ENCODE measurements at places on chromosomes 2 and 18.
A peak's percentile ranks its signal among the peaks of the same experiment; 100 is the strongest.

GRCh38 chr2:84701880-84702279, 179.0 kb downstream of the TRABD2A start:
- DNase-seq = no peak

DNA sequence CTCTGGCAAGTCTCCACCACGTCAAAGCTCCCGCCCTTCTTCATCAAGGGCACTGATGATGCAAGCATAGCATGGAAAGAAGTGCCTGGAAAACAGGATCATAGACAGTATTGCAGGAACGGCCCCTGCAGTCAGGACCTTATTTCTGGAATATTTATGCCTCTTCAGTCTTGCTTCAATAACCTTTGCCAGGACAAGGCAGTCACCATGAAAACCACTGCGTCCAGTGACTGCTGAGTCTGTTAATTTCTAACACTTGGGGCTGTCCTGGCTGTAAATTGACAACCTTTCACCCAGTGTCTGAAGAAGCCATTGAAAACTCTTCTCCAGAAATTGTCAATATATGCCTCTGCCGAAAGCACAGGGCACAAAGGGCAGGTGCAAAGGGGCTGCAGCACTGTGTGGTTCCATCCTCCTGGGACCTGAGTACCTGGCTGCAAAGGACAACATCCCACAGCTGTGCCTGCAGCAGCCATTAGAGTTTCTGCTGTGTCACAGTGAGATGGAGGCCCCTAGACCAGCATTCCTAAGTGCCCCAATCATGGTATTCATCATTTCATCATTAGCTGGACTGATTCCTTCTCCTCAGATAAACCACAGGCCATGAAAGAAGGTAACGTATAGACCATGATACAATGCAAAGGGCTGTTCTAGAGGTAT, 819.6 kb downstream of the RNF144A start:
- peak; percentile 54 for DNase-seq

DNA sequence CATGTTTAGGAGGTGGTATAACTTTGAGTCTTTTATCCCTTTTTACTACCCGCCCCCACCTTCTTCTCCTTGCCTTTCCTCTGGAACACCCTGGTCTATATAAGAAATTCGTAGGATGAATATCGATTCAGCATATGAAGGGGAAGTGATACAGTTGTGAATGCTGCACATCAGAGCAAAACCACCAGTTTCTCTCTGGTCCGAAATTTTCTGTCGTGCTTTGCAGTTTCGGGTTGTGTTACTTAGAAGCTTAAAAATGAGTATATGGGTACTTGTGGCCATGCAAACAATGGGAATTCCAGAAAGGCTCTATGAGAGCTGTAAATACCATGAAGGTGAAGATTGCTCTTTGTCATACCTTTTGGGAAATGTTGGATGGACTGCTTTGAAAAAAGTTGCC, 60.6 kb downstream of the DAW1 start:
- DNase-seq = no peak

DNA sequence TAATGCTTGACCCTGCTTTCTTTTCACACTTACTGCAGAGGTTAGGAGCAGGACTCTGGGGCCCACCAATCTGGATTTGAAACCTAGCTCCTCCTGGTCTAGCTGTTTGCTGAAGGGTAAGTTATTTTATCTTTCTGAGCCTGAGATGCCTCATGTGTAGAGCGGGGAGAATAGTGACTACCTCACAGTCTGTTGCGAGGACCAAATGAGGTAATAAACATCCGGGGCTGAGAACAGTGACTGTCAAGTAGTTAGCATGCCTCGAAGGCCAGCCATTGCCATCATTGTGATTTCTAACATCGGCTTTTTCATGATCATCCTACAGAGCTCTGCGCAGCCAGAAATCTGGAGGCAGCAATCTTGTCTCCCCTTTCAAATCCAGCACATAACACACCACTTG, 32.9 kb downstream of the PTPRM start:
- DNase-seq = no peak

DNA sequence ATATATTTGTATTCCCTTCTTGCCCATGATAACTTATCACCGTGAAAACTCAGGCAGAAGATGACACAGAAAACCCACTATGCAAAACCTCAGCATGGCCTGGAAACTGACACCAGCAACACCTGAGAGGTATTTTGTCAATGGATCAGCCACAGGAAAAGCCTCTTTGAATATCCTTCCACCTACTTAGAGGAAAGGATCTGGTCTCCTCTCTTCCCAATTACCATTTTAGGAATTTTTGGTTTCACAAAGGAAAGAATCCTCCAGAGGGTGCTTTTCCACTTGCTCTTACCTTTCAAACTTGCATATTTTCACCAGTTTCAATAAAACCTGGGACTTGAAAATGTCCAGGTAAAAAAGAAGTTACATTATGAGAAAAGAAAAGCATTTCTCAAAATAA, 20.0 kb upstream of the MEIS1 start:
- no peak for DNase-seq

DNA sequence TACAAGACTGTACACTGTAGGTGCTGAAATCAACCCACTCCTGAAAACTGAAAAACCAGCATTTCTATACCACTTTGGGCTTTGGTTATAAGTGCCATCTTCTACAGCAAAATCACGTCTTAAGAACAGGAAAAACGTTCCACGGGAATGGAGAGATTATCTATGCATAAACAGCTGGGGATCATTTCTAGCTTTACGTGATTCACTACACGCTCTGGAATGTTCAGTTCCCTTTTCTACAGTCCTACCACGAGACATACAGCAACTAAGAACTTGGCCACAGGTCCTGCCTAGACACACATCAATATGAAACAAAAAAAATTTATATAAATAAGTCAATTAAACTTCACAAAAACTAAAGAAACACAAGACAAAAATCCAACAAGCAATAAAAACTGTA, 3.6 kb downstream of the CXCR4 start:
- DNase-seq = no peak

DNA sequence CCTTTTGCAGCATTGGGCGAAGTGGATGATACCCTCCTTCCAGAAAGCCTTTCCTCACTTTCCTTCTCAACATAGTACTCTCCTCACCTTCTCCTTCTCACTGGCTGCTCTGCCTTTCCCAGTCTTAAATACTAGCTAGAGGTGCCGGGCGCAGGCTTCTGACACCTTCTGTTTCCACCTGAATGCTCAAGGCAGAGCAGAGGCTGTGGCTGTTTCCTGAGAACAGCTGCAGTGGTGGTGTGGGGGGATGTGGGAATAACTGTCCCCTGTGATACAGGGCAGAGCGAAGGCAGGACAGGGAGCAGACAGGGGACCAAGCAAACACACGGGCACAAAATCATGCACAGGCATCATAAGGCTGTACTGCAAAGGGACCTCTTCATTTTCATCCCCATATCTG, 303.1 kb downstream of the SS18 start:
- no peak for DNase-seq

DNA sequence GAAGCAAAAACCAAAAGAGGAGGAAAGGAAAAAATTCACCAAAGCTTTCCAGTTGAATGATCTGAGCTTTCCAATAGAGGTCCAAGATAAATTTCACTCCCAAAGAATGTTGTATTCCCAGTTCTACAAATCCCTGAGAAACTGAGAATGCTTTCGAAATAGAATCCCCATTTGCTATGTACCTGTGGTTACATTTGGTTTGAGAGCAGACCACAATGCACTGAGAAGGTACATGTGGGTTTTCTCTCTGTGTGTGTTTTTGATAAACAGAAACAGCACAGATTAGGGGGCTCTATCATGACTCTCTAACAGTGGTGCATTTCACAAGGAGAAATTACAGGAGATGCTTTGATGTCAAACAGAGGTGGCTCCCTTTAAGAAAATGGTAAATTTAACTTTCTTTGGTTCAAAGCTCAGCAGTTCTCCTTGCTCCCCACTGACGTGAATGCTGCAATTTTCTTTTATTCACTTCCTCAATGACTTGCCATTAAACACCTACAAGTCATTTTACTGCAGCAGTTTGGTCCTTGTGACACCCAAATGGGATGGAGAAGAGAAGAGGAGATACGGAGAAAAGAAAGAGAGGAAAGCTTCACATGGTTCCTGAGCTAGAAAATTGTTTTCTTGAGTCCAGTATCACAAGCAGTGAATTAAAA, 108.7 kb downstream of the EPHA4 start:
- DNase-seq = no peak

GRCh38 chr2:69926849-69927515, 12.1 kb downstream of the MXD1 start:
- DNase-seq = no peak

GRCh38 chr18:42082415-42083234, 127.6 kb downstream of the PIK3C3 start:
- no peak for DNase-seq

DNA sequence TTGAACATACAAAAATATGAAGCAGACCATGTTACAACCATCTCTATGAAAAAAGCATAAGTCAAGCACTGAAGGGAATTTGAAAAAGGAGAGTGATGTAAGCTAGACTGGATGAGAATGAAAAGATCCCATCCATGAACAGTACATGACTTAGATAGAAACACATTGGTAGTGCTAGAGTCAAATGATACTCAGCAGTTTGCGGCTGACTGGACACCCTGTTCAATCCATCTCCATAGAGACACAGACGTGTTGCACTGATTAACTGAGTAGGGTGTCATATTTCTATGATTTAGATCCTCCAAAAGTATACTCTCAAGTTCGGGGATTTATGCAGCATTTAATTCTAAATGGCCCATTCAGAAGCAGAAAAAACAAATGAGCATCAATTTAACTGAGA, 674.3 kb upstream of the NRXN1 start:
- no peak for DNase-seq

DNA sequence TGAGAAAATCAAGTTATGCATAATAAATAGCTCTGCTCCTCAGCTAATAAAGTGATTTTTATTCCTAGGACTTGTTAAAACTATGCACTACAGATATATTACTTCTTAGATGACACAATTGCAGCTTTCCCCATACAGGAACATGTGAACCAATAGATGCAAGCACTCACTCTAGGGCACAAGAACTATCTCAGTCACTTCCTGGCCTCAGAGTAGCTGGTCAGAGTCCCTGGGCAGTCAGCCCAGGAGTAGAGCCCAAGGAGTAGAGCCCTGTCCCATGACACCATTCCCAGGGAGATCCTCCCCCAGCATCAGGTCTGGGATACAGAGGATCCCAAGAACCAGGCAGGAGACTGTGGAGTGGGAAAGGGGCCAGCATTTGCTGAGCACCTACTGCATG, 2.7 kb downstream of the TNS1 start:
- no peak for DNase-seq

DNA sequence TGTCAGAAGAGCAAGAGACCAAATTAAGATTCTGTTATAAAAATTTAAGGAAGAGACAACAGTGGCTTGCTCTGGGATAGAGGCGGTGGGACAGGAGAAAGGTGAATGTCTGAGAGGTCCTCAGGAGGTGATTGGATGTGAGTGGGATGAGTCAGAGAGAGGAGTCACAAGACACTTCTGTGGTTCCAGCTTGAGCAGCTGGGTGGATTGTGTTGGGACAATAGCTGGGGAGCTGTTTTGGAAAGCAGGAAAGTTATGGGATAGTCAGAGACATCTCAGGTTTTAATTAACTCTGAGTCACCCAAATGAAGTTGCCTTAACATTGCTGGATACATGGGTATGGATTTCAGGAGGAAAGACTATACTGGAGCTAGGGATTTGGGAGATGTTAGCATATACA, 218.0 kb upstream of the TRIB2 start:
- no peak for DNase-seq

GRCh38 chr2:219961947-219962498, 334.6 kb downstream of the SLC4A3 start:
- no peak for DNase-seq

GRCh38 chr2:231462729-231463465, 1.4 kb downstream of the NCL start:
- DNase-seq = no peak

- no peak for DNase-seq
Observed at GRCh38 chr18:61771861-61772260, 120.9 kb downstream of the RNF152 start.

DNA sequence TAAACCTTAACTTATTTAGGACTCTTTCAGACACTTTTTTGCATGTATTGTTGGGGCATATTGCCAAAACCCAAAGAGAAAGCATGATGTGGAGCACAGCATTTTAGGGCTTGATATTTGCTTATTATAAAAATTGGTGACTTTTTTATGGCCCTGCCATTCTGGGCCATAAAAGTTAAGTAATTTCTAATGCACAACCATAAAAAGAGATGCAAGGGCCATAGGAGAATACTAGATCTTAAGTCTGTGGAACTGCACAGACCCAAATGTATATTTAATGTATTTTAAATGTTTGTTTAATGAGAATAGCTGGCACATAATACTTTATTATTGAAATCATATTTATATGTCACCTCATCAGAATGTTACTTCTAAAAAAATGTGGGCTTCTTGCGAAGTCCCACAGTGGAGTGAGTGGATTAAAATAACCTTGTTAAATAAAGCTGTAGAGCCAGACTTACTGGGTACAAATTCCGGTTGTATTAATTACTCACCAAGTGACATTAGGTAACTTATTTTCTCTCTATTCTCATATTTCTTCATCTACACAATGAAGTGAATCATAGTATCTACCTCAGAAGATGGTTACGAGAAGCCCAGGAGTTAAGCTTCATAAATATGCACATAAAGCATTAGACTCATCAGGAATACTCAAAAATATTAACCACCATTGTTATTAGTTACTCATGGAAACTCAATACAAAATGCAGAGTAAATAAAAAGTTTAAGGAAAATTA, 52.2 kb downstream of the HNMT start:
- no peak for DNase-seq

Measured in RCC 7860 (cell line).